CD4-positive, alpha-beta T cell treated with Interleukin-1 beta for 1 hour (primary cell): ENCODE measurements at places on chromosomes 2 and 18.

GRCh38 chr2:124065636-124066035 lies 40.5 kb downstream of the CNTNAP5 start:
- no peak for DNase-seq

DNA sequence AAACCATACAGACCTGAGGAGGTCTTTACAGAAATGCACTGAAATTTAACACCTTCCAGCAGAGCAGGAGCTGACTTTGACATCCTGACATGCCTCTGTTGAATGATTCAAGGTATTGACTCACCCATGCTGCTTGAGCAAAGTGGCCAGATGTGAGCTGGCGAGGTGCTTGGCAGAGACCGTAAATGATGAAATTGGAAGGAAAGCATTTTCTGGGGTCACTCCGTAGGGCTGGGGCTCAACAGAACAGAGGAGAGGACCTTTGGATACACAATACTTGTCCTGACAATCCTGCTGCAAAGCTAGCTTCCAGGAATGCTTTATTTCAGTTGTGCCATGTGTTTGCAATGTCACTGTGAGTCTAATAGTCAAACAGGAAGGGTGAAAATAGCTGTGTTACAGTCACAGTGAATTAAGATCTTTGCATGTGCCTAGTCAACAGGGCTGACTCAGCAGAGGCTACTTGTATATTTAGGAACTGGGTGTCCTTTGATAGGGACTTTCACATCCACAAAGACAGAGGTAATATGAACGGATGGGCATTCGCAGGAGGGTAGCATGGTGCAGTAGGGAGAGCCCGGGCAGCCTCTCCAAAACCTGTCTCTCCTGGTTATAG lies 31.6 kb upstream of the NCK2 start:
- no peak for DNase-seq

DNA sequence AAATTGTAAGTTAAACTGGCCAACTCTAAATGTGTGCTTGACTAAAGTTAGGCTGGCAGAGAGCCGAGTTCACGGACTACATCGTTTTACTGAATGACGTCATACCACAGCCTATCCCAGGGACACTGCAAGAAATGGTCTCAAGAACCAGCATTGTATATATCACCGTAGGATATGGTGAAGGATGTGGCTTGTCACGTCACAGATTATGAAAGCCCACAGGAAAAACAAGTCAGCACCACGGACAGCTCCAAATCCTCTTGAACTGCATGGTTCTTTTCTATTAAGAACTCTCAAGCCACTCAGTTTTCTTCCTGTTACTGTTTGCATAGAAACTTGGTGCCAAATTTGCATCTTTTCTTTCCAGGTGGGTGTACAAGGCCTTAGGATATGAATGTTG lies 85.1 kb upstream of the ACAA2 start:
- peak; percentile 24 for DNase-seq

DNA sequence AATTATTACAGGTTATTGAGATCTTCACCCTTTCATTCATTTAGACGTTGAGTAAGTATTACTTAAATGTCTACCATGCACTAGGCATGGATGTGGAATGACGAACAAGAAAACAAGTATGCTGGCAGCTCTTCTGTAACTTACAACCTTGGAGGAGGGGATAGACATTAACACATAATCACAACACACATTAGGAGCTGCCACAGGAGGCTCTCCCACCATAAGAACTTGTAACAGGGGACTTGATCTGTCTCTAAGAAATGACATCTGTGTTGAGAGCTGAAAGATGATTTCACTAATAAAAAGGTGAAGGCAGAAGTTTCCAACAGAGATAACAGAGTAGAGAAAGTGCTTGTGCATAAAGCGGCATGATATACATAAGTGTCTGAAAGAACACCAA lies 384.7 kb upstream of the ZEB2 start:
- no peak for DNase-seq

DNA sequence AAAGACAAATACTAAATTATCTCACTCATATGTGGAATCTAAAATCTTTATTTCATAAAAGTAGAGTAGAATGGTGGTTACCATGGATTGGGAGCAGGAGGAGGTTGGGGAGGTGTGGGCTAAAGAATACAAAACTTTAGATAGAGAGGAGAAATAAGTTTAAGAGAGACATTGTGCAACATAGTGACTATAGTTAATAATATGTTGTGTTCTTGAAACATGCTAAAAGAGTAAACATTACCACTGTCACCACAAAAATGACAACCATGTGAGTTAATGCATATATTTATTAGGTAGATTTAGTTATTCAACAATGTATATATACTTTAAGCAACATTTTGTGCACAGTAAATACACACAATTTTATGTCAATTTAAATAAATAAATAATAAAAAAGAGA lies 128.5 kb upstream of the COL3A1 start:
- DNase-seq = no peak

DNA sequence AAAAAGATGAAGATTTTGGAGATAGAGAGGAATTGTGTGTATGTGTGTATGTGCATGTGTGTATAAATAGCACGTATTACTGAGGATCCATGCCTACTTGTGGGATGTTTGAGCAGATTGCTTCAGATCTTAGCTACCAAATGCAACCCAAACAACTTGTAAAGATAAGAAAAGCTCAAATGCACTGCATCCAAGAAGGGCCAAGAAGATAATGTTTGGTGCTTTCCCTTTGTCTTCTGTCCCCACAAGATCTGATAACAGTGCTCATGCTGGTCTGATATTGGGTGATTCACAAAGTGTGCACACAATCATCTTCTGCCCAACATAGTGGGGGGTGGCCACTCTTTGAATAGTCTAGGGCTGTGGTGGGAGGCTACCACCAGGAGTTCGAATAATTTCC lies 284.8 kb upstream of the CYRIA start:
- DNase-seq = no peak

DNA sequence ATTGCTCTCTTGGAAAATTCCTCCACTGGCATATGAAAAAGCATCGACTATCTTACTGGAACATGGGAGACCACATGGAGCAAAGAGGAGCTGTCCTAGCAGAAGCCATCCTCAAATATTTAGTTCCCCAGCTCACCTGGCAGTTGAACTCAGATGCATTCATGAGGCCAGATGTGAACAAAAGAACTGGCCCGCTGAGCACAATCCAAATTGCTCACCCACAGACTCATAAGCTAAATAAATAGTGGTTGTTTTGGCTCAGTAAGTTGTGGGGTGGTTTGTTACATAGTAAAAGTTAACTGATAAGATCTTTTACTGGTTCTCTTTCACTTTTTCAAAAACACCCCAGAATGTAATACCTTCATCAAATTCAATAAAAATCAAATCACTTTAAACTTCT lies 108.6 kb upstream of the CWC22 start:
- DNase-seq = no peak
